ENCODE measurements at places on chromosomes 11 and 22.

DNA sequence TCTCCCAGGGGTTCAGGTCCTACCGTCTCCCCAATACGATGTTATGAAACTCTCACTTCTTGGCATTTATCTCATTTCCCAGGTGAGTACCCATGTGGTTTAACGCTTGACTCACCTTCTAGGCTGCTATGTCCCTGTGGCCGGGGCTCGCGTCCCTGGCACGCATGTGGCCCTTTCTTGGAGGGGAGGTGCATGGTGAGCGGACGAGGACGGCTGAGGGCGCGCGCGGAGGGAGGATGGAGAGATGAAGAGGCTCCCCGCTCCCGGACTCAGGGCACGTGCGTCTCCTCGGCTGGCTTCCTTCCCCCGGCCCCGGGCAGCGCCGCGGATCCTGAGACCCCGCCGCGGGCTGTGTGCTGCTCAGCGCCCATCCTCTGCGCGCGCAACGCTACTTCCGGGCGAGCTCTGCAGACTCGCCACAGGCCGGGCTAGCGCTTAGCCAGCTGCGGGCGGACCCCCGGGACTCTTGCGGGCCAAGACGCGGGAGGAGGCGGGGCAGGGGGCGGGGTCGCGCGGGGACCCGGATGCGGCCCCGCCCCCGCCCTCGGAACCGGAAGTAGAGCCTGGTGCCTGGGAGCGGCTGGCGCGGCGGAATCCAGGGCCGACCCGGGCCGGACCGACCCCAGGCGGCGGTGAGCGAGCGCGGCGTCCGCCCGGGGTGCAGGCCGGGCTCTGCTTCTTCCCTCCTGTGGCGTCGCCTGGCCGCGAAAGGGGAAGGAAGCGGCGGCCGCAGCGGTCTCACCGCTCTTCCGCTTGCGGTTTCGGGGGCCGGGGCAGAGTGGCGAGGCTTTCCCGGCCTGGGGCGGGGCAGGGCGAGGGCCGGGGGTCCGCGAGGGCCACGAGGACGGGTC is at the start of gene CTTN:
TSS of gene CTTN (plus strand) at position 547 of the 851 bp plus-strand sequence. CDS start 8,769 bp downstream, outside the sequence.
- peak; percentile 57 for DNase-seq

- no peak for DNase-seq
These were observed 14.0 kb upstream of the CTSD start for GRCh38 chr11:1777737-1778136.

GRCh38 chr11:36210529-36210928 is 78.7 kb downstream of the COMMD9 start:
- DNase-seq: no peak

GRCh38 chr22:46657996-46658947 is 38.1 kb downstream of the GRAMD4 start:
- no peak for DNase-seq

DNA sequence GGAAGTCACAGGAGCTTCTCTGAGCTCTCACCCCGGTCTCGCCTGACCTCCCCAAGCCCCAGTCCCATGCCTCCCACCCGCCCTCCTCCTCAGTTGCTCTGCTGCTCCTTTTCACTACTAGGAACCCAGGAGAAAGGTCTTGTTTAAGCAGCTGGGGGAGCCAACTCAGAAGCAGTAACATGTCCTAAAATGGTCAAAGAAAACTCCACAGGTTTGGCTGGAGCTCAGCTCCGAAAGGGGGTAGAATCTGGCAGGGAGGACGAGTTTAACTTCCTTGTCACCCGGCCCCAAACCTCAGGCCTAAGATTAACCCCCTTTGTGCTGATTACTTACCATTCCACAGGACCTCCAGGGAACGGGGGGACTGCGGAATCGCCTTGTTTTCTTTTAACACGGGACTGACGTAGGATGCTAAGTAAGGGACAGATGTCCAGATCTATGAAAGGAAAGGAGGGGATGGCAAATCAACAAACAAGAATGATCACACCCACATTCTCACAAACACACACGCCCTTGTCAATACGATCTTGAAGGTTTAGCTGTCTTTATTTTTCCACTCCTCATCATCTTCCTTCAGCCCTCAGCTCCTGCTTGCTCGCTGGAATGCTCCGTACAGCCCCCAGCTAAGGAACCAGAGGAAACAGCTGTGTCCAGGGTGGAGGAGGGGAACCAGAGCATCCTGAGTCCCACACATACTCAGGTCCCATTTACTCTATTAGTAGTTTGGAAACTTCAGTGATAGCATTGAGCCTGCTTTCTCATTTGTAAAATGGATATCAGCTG is 13.5 kb downstream of the PCSK7 start:
- DNase-seq: no peak

- no peak for DNase-seq
These were observed 86.0 kb downstream of the KCNQ1 start for GRCh38 chr11:2530855-2531200.

GRCh38 chr22:44231233-44231632 is 50.5 kb downstream of the PARVG start:
- no peak for DNase-seq

- no peak for DNase-seq
These were observed 6.5 kb downstream of the PIM3 start for GRCh38 chr22:49966774-49967705.

- no peak for DNase-seq
These were observed at the start of gene CABP7 for GRCh38 chr22:29719899-29720645. CABP7 (plus strand) TSS chr22:29720003; CDS start chr22:29720425, 422 bp downstream.

DNA sequence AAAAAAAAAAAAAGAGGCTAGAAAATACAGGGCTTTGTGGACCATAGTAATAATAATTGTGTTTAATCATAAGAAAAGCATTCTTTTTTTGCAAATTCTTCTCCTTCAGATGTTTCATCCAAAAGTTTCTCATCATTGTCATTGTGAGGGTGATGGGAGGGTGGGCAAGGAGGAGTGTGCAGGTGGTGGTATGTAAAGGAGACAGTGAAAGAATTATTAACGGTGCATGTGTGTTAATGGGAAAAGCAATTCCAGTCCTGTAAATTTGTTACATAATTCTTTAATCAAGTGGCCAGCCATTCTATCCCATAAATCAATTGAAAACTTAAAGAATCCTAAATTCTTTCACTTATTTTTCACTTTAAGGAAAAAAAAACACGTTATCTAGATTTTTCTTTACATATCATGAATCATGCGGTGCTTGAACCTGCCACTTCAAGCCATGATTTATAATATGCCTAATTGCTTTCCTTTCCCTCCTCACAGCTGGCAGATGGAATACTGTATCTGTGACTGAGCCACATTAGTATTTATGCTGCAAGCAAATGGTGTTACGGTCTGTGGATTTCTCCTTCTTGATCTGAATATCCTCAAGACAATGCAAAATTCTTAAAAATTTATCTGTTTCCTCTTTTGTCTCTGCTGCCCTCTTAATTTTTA is 318.5 kb downstream of the JRKL start:
- DNase-seq: peak; percentile 47

GRCh38 chr11:2838091-2838490 is 47.5 kb downstream of the CDKN1C start:
- DNase-seq: no peak

- DNase-seq: no peak
These were observed 7.4 kb downstream of the PEX26 start for GRCh38 chr22:18085188-18085587.
